D721Med (cell line): ENCODE measurements at places on chromosomes 5 and 9.

DNA sequence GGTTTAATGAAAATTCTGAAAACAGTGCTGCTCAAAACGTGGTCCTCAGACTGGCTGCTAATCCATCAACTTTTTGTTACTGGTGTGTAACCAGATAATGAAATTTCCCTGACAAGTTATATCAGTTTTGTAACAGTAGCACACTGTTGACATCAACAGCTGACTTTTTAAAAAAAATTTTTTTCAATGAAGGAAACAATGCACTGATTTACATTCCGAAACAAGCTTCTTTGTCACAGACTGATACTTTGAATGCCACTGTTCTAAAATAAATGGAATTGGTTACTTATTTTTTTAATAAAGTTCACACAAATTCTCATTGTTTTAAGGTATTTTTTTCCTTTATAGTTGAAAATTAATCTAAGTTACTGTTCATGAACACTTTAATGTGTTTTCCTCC lies 169.1 kb downstream of the NIPBL start:
- DNase-seq: no peak

GRCh38 chr9:38384990-38385848 lies 7.3 kb upstream of the ALDH1B1 start:
- no peak for DNase-seq

- DNase-seq: no peak
These were observed 629.7 kb upstream of the ZNF608 start for GRCh38 chr5:125376059-125376641.

- no peak for DNase-seq
These were observed 104.8 kb downstream of the PDE6A start for GRCh38 chr5:149839761-149840160.

GRCh38 chr5:17373814-17374556 lies 124.0 kb upstream of the TAF11L2 start:
- DNase-seq: no peak

- DNase-seq: no peak
These were observed 1.2 kb upstream of the SLC4A9 start for GRCh38 chr5:140358738-140359310.

DNA sequence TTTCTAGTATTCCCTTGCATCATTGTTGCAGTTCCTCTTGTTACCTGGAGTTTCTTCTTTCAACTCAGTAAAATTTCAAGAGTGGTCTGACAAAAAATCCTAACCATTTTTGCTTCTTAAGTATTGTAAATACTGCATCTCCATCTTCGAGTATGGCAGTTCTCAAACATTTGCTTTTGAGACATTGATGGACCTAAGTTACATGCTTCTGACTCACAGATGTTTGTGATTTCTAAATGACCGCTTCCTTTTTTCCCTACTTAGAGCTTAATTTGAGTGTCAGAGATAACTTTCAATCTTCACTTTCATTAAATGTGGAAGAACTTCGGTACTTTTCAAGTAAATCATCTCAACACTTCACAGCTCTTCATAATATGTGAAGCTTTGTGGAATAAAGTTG lies 4.2 kb downstream of the UHRF2 start:
- no peak for DNase-seq

DNA sequence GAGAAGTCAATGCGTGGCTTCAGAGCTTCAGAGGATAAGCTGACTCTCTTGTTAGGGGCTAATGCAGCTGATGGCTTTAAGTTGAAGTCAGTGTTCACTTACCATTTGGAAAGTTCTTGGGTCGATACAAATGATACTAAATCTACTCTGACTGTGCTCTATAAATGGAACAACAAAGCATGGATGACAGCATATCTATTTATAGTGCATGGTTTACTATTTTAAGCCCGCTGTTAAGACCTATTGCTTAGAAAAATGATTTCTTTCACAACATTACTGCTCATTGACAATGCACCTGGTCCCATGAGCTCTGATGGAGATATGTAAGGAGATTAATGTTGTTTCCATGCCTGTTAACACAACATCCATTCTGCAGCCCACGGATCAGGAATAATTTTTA lies 435.7 kb downstream of the MAT2B start:
- DNase-seq: no peak

GRCh38 chr5:89016741-89017303 lies 133.8 kb upstream of the MEF2C start:
- no peak for DNase-seq

- DNase-seq: no peak
These were observed 19.6 kb upstream of the MAN2A1 start for GRCh38 chr5:109669991-109670706.

DNA sequence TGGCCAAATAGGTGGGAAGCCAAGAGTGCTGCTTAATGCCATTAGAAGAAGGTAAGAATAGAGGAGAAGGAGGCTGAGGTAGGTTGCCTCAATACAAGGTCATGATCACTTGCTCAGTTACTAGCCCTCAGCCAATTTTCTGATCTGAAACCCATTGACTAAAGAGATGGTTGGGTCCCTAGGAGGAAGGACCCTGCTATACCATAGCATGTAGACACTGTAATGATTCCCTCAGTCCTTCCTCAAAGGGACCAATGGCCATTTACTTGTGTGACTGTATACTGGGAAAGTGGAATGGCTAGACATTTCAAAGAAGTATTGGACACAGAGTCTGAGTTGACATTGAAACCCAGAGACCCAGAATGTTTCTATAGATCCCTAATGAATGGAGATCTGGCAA lies 108.5 kb upstream of the MAP1B start:
- no peak for DNase-seq

DNA sequence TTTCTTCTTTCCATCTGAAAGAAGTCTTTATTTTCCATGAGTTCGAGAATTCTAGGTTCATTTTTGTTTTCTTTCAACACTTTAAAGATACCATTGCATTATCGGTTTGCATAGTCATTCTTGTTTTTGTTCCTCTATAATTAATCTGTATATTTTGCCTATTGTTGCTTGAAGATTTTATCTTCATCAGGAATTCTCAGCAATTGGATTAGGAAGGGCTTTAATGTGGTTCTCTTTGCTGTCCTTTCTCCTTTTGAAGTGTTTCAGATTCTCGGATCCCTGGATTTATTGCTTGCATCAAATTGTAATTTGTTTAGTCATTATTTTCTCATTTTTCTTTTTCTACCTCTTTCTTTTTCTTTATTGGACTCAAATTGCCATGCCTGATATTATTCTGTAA lies 609.8 kb downstream of the TLR4 start:
- no peak for DNase-seq

DNA sequence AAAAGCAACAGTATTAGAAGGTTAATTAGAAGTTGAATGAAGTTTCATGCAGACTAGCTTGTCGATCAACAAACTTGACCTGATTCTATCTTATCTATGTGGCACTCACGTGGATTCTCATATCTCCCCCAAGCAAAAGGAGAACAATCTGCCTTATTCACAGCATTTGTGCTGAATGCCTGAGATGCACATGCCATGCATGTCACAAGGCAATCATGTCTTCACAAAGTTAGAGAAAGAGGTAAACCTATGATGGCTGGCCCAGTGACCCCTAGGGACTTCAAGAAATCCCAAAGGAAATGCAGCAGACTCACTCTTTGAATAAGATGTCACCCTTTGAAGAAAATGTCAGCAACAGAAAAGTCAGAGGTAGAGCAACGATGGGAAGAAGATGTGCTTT lies 17.6 kb upstream of the SHOC1 start:
- no peak for DNase-seq

DNA sequence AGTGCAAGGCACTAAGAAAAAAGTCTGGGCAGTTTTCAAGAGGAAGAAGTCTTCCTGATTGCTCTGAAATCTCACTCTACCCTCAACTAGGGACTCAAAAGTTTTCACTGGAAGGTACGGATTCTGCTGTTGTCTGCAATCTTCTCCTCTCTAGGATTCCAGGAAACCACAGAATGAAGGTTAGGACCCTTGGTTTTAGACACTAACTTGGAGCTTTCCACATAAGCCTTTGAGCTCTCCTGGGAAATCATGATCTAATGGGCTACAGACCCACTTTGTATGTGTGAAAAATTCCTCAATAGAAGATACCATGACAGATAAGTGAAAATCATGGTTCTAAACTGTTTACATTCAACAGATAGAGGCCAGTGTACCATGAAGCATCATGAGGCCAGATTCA lies 265.1 kb downstream of the PSAT1 start:
- no peak for DNase-seq

DNA sequence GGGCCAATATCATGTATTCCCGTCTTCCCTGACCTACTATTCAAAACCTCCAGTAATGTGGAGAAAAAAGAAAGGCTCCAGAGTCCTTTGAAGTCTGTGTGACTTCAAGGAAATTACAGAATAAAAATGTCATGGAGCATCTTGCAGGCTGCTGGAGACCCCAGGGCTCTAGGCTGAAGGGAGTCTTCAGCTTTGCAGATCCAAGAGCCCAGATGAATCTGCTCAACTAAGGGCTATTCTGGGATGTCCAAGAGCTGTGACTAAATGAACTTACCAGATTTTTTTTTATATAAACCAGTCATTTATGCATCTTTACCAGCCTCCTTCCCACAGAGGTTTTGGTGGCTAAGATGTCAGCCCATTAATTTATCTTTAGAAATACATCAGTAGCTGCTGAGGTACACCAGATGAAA lies 167.3 kb downstream of the MUSK start:
- DNase-seq: no peak

DNA sequence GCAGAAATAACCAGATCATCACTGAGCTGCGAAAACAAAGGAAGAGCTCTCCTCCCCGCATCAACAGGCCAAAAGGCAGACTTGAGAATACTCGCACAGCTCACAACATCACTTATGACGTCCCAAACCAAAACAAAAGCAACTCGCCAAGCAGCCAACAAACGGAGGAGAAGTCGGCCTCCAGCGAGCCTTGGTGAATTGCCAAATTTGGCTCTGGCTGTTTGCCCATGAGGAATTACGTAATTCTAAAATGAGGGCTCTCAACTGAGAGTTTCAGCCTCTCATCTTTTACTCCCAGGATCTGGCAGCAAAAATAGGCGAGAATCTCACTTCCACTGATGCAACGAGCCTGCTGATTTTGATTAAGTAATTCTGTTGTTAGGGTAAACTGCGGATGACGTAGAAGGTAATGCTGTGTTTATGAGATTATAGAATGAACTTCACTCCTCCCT lies 51.7 kb upstream of the SEMA6A start:
- no peak for DNase-seq

- DNase-seq: no peak
These were observed 16.8 kb upstream of the TCOF1 start for GRCh38 chr5:150340614-150341255.

DNA sequence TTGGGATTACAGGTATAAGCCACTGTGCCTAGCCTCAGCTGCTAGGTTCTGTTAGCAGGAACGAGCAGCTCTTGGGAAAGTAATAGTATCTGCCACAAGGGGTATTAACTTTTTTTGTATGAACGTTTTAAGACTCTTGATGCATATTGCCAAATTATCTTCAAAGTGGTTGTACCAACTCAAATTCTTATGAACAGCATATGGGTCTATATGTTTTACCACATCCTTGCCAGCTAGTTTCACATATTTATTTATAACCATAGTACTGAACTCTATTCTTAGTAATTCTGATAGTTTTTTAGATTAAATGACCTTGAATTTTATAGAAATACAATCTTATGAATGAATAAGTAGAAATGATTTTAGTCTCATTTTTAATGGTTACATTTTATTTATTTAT lies 80.9 kb downstream of the HSPA4 start:
- DNase-seq: no peak

GRCh38 chr9:133278161-133279114 lies 3.4 kb upstream of the ABO start:
- DNase-seq: no peak

- no peak for DNase-seq
These were observed 217.1 kb downstream of the PIK3R1 start for GRCh38 chr5:68432682-68433081.

DNA sequence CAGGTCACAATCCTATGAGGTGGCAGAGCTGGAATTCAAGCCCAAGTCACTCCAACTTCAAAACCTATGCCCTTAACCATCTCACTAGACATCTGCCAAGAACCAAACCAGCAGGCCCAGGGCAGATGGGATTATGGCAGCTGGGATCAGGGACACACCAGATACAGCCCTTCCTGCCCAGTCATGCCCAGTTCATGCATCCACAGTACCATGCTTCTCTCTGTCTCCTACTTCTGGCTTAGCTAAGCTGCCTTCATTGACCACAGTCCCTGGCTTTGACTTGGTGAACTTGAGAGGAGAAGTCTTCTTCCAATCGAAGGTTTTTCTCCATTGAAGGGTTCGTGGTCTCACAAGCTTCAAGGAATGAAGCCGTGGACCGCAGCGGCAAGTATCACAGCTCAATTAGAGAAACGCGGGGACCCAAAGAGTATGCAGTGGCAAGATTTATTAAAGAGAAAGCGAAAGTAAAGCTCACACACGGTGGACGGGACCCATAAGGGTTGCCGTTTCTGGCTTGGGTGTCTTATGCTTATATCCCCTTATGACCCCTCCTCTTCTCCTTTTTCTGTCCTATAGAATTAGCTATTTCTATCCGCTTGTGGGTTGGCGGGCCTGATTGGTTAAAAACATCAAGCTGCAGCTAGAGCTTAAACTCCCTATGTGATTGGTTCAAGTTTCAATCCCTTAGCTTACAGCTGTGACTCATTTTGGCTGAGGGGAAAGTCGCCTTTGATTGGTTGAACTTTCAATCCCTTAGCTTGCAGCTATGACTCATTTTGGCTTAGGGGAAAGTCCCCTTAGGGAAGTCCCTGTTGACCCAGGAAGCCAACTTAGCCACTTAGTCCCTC lies 101.2 kb downstream of the TRIM36 start:
- no peak for DNase-seq

- no peak for DNase-seq
These were observed 9.9 kb upstream of the SPIN1 start for GRCh38 chr9:88378317-88378716.

- no peak for DNase-seq
These were observed 121.9 kb upstream of the GRHPR start for GRCh38 chr9:37300620-37301019.

DNA sequence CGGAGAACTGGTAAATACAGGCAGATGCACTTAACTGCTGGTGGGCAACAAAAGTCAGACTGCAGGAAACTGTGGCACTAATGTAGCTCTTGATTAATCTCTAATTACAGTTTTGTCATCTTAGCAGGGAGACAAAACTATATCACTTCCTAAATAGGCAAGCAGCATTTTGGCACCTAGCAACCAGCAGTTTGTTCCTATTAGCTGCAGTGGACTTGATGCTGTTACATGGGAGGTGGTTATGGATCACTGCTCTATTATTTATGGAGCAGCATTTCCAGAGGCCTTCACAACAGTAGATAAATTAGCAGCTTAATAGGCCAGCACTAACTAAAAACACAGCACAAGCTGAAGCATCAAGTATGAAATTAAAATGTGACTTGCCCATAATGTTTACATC lies 518.3 kb upstream of the ITGA1 start:
- DNase-seq: no peak
